ENCODE measurements at places on chromosomes 12 and 14. TPM values are rescaled to one million over a fixed set of nuclear protein-coding genes. Genes with fewer than 3 reads are reported as not detected.

DNA sequence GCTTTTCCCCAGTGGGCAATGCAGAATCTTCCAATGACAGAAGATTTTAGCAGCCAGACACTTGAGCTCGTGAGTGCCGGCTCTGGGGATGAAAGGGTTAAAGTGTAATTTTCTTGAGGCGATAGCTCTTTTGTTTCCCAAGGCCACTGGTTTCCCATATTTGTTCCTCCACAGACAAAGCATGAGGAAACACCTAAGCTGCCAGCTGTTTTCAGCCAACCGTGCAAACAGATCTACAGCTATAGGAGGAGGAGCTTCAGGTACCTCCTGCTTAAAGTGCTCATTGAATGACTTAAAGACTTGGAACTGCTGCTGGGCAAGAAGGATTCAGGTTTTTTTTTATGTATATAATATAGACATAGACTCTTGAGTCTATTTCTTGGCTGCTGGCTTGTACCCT is 1311.5 kb downstream of the TMEM121 start:
- DNase-seq = no peak

GRCh38 chr12:112892856-112893255 is 13.9 kb upstream of the OAS1 start:
- no peak for DNase-seq

DNA sequence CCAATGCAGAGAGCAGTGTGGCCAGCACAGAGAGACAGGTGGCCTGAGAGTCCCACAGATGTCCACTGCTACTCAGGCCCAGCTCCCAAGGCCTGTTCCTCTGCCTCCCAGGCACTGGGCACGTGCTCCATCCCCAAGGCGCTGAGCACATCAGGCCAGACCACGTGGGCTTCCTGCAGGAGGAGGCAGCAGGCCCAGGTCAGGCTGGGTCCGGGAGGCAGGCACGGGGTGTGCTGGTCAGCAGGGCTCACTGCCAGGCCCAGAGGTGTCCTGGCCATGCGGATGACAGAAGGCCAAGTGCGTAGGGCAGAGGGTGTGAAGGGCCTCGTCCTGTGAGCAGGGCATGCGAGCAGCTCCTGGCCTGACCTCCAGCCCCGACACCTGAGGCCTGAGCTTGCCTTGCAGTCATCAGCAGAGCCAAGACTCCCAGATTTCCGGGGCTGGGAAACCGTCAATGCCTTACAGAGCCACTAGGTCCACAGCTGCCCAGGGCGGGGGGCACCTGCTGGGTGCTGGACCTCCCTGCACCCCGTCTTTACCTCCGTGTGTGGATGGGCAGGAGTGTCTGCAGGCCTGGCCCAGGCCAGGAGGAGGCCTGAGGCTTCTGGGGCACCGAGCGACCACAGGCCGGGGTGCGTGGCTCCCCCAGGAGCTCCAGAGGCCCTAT is 14.9 kb downstream of the TRMT61A start:
- no peak for DNase-seq

- DNase-seq = no peak
These were observed 2.4 kb downstream of the AGAP2 start for GRCh38 chr12:57735952-57736740.

DNA sequence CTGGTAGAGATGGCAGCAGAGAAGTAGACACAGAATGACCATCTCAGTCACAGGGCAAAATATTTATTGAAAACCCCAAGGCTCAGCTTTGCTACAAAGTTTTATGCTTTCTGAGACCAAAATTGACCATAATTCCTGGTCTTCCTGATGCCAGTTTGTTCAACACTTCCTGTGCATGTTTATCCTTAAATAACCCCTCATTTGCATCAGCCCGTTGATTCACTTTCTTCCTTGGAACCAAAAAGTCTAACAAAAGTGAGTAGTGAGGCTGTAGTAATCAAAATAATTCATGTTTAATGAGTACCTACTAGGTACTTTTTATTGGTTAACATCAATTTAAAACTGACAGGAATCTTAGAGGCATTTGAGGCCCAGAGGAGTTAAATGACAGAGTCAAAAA is 51.7 kb downstream of the TRHDE start:
- no peak for DNase-seq

GRCh38 chr12:85007836-85008235 is 28.2 kb downstream of the TSPAN19 start:
- no peak for DNase-seq

- no peak for DNase-seq
These were observed 7.9 kb upstream of the SGPP1 start for GRCh38 chr14:63735720-63736119.

GRCh38 chr12:9064815-9065606 is 50.7 kb downstream of the A2M start:
- no peak for DNase-seq

DNA sequence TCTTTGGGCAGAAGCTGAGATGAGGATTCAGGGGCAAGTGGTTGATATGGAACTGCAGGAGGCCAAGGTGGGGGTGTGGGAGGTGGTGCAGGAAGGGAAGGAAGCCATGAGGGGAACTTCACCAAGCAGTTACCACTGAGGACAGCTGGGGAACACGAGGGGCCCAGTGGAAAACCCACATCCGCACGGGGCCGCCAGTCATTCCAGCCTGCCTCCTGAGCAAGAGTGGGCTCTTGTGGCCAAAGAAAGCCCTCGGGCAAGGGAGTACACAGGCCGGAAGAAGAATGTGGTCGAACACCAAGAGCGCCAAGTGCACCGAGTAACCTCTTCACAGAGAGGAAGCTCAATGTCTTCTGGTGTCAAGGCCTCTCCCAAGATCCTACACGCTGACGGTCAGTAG is 252.2 kb upstream of the FOXN3 start:
- peak; percentile 10 for DNase-seq

- DNase-seq = no peak
These were observed 78.4 kb upstream of the FUT8 start for GRCh38 chr14:65333943-65334687.

- DNase-seq = no peak
These were observed 23.6 kb upstream of the TTC7B start for GRCh38 chr14:90839889-90840266.

DNA sequence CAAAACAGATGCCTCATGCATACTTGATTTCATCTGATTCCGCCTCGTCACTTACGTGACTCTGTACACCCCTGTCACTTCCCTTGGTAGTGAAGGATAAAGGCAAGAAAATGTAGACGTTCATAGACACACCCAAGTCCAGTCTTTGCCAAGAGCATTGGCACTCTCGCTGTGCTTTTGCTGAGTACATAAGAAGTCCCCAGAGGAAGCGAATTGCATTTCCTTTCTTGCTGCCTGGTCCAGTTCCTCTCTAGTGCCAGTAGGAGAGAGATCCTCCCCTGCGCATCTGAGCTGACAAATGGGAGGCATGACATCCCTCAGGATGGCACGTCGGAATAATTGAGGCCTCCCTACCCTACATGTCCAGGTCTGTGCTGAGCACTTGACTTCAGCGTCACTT is 21.3 kb upstream of the RIN3 start:
- DNase-seq = no peak

DNA sequence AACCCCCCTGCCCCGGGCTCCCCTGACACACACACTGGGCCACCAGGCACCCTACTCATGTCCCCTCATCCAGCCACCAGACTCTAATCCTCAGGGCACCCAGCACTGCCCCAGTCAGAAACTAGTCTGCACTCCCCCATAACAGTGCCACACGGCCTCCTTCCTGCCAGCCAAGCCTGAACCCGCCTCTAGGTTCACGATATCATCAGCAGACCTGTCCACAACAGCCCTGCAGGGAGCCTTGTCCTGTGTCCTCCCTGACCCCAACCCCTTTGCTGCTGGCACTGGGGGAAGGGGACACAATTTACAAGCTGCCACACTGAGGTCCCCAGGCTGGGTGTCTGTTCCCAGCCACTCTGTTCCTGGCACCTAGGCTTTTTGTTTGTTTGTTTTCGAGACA is 33.6 kb downstream of the LTBP2 start:
- no peak for DNase-seq

DNA sequence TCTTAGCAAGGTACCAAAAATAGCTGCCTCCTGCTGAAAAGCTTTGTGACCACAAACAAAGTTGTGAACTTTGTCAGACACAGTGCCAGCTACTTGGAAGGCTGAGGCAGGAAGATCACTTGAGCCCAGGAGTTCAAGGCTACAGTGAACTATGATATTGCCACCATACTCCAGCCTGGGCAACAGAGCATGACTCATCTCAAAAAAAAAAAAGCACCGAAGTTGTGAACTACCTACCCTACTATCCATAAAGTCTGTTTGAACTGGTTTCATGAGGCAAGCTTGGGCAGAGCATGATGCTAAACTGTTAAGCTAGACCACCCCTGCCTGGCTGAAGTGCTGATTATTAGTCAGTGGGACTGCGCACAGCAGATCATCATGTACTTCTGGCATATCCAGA is 75.5 kb downstream of the RAD52 start:
- no peak for DNase-seq

DNA sequence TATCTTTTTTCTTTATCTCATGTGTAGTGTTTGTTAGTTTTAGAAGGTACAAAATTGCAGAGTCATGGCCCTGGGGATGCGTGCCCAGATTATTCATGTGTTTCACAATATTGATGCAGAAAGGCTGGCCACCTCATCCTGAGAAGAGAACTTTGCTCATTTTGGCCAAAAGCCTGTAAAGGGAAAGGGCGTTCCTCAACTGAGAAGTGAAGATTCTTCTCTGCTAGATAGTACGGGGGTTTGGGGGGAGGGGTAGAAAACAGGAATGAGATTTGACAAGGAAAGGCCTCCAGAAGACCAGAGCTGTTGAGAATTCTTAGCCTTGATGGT is 1.7 kb downstream of the MGST1 start:
- no peak for DNase-seq

- DNase-seq = no peak
These were observed 3.3 kb upstream of the RASAL1 start for GRCh38 chr12:113138826-113139225.

DNA sequence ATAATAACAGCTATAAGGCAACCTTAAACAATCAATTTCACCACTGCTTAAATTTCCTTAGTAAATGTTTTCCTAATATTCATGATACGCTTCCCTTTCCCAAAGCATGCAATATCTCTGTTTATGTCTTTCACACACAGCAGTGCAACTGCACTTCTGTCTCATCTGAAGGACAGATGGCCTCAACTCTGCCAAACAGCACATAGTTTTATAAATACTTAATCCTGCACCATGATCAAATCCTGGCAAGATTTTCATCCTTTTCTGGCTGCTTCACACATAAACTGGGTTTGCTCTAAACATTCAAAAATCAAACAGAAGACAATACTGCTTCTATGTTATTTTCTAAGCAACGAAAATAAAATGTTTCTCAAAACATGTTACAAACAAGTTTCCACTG is 266.3 kb downstream of the ITPR2 start:
- DNase-seq = no peak

GRCh38 chr12:106080791-106081170 is 58.0 kb downstream of the NUAK1 start:
- DNase-seq = no peak

GRCh38 chr12:54029529-54030441 is 1.5 kb downstream of the HOXC6 start:
- peak; percentile 39 for DNase-seq

DNA sequence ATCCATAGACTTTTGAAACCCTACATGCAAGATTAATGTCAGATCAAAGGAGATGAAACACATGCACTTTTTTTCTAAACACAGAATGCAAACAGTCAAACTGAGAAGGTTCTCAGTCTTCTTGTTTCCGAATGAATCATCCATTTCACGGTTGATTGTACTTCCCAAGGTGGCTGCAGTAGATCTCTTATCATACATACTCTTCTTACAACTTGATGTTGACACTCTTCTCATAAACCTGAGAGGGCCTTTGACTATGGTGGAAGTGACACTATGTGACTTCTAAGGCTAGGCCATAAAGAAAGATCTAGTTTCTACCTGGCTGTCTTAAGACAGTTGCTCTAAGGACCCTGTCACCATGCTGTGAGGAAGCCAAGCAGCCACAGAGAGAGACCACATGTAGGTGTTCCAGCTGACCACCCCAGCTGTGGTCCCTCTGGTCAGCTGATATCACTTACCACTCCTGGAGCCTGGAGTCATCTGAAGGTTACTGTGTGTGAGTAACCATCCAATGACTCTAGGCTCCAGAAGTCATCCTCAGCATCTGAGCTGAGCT is 67.2 kb upstream of the HMGA2 start:
- DNase-seq = no peak

DNA sequence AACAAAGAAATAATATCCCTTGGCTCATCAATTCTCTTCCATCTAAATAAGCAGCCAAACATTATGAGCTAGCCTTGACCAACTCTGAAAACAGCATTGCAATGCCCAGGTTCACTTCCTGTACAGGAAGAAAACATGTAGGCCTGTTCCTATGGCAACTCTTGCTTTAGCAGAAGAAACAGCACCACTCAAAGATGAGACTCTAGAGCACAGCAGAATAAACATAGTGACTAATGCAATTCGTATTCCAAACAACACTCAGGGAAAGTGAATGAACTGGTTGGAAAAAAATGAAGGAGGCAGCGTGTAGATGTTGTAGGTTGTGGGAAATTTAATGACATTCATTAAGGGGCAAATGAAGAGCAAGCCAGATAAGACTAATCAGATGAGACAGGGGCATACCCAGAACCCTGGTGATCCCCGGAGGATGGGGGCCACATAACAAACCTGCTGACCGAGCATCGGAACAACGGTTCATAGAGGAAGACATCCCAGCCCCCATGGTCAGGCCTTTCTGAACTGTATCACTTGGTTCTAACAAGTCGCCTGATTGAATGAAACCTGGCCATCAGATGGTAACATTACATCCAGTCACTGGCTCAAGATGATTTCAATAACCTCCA is 9.0 kb downstream of the ARHGDIB start:
- peak; percentile 78 for DNase-seq

DNA sequence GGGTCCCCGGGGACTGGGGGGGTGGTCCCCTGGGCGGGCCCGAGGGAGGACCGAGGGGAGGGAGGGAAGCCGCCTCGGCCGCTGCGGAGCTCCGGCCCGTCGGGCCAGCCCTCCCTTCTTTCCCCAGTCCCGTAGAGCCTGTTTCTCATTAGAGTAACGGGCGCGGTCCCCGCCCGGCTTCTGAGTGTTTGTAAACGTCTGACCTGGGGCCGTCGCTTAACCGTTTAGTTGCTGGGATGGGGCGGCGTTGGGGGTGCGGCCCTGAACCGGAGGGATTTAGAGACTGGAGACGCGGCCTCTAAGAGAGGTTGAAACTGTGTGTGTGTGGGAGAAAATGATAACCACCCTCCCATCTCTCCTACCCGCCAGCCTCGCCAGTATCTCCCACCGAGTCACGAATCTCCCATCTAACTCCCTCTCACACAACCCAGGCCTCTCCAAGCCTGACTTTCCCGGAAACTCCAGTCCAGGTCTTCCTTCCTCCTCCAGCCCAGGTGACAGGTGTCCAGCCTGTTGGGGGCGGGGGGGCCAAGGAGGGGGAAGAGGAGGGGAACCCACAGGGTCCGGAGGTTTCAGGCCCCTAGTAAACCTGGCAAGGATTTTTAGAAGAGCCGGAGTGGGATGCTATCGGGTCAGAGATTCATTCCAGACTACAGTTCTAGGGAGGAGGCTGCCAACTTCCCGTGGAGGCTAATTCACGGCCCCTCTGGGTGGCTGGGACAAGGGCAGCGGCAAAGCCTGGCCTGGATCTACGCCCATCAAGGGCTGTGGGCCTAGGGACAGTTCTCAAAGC is 1.1 kb upstream of the NFATC4 start:
- DNase-seq = peak; percentile 94

Gene OR10AD1
- not detected for total RNA-seq

Gene EXOC3L4
- not detected for total RNA-seq

Gene P2RX2
- not detected for total RNA-seq

Gene FAM90A1
- 0.17 TPM for total RNA-seq

Gene TMPRSS12
- not detected for total RNA-seq

Gene POTEM
- total RNA-seq = 0.17 TPM

Gene REM2
- 5.6 TPM for total RNA-seq
